ENCODE measurements at places on chromosomes 4 and X.

- no peak overlapping the region for H3K27ac ChIP-seq
- DNase-seq = no peak
- H3K27me3 ChIP-seq = no peaks in the 10 kb centered on the region
- no peak overlapping the region for H3K4me3 ChIP-seq
- H3K4me1 ChIP-seq = no peaks in the 10 kb centered on the region
- peaks cover 5% of the 10 kb centered on the region for H3K36me3 ChIP-seq
Measured at GRCh38 chr4:4443821-4444220, 56.9 kb downstream of the NSG1 start.

DNA sequence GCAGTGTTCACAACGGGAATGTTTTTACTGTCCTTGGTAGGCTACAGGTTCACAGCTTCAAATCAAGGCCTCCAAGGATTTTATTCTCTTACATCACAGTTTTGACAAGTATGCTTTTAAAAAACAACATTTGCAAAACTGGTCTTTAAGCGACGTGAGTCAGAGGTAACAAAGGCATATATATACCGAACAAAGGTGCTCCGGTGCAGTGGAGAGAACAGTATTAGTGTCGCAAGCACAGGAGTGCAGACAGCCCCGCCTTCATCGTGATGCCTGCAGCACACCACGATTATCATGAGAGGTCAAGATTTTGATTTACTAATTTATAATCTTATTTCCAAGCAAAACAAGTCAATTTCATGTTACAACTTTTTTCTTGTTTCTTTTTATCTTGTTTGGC is 90.8 kb downstream of the GATB start:
- DNase-seq = no peak
- H3K4me3 ChIP-seq = no peak overlapping the region
- no peaks in the 10 kb centered on the region for H3K27me3 ChIP-seq
- no peaks in the 10 kb centered on the region for H3K36me3 ChIP-seq
- H3K27ac ChIP-seq = no peak overlapping the region
- H3K4me1 ChIP-seq = no peaks in the 10 kb centered on the region

DNA sequence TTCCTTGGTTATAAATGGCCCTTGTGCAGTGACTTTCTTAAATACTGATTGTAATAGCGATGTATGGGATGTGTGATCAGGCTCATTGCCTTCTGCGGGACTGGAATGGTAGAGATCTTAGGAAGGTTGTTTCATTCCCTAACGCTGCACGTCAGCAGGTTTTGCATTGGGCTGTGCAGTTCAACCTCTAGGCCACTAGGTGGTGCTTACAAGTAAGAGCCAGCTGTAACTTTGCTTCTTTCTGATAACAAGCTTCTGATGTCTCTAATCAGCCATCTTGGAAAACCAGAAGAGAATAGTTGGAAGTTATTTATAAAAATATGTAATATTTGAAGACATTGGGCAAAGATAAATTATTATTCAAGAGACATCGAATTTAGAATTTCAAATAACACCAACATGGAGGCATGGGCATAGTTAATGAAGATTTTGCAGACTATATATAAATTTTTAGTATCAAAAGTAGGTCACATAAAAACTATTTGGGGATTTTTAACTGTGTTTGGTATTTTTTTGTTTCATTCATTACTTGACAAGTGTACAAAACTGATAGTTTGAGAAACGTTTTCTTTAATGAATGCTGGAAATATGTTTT is 339.7 kb upstream of the PCDH7 start:
- no peak overlapping the region for H3K27ac ChIP-seq
- H3K36me3 ChIP-seq = no peaks in the 10 kb centered on the region
- H3K4me1 ChIP-seq = no peaks in the 10 kb centered on the region
- H3K4me3 ChIP-seq = no peak overlapping the region
- H3K27me3 ChIP-seq = no peaks in the 10 kb centered on the region

GRCh38 chrX:10254739-10255138 is 98.0 kb downstream of the CLCN4 start:
- no peaks in the 10 kb centered on the region for H3K36me3 ChIP-seq

GRCh38 chr4:17336524-17336961 is 175.3 kb downstream of the QDPR start:
- H3K4me3 ChIP-seq = no peak overlapping the region
- H3K36me3 ChIP-seq = no peaks in the 10 kb centered on the region

- H3K36me3 ChIP-seq = no peaks in the 10 kb centered on the region
- no peak for DNase-seq
- H3K4me1 ChIP-seq = no peaks in the 10 kb centered on the region
- H3K27me3 ChIP-seq = no peaks in the 10 kb centered on the region
- no peak overlapping the region for H3K27ac ChIP-seq
- no peak overlapping the region for H3K4me3 ChIP-seq
Measured at GRCh38 chr4:133598779-133599178, 449.7 kb downstream of the PCDH10 start.

DNA sequence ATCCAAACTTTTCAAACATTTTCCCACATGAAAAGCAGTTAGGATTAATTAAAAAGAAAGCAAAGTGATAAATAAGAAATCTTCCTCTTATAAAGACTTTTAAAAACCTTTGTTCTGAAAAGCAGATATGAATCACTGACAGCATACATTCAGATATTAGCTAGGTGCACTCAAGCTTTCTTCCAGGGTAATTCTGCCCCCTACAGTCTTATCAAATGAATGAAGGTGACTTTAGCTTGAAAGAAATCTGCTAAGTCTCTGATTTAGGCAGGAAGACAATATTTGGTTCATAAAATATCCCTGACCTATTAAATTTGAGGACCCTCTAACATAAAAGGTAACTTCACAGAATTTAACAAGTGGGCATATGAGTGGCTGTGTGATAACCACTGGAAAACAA is 209.1 kb upstream of the FAM47A start:
- no peak overlapping the region for H3K4me3 ChIP-seq
- no peak for DNase-seq
- H3K36me3 ChIP-seq = no peaks in the 10 kb centered on the region
- H3K27me3 ChIP-seq = no peaks in the 10 kb centered on the region

- no peaks in the 10 kb centered on the region for H3K36me3 ChIP-seq
- no peaks in the 10 kb centered on the region for H3K27me3 ChIP-seq
- H3K4me1 ChIP-seq = no peaks in the 10 kb centered on the region
- DNase-seq = no peak
- no peak overlapping the region for H3K4me3 ChIP-seq
- H3K27ac ChIP-seq = no peak overlapping the region
Measured at GRCh38 chrX:41312786-41313185, 21.2 kb upstream of the DDX3X start.

DNA sequence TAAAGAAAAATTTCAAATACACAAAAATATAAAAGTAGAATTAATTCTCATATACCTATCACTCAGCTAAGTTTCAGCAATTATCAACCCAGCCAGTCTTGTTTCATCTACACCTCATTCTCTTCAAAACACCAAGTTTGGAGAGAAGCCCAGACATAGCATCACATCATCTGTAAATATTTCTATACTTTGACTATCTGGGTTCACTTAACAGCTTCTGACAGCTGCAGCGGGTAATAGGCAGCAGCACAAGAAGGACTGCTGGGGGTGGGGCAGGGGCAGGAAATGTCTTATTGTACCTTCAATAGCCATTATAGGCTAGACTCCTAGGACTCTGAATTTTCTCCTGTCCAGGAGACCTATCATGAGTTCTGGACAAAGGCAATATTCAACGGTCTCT is 54.1 kb downstream of the PHF8 start:
- no peak for DNase-seq
- no peak overlapping the region for H3K4me3 ChIP-seq
- no peak overlapping the region for H3K27ac ChIP-seq
- H3K4me1 ChIP-seq = no peaks in the 10 kb centered on the region
- H3K27me3 ChIP-seq = no peaks in the 10 kb centered on the region

GRCh38 chrX:123432361-123433150 is 248.5 kb downstream of the GRIA3 start:
- no peak overlapping the region for H3K27ac ChIP-seq
- H3K4me1 ChIP-seq = no peaks in the 10 kb centered on the region
- DNase-seq = no peak
- H3K4me3 ChIP-seq = no peak overlapping the region

DNA sequence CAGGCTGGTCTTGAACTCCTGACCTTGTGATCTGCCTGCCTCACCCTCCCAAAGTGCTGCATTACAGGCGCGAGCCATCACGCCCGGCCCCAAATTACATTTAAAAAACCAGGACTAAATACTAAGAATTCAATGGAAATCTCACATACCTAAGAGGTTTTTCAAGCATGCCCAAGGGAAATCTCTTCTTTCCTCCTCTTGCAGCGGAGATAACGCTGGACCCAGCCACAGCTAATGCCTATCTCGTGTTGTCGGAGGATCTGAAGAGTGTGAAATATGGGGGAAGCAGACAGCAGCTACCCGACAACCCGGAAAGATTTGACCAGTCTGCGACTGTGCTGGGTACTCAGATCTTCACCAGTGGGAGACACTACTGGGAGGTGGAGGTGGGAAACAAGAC is 7.4 kb downstream of the TRIML1 start:
- no peaks in the 10 kb centered on the region for H3K36me3 ChIP-seq
- DNase-seq = no peak
- no peaks in the 10 kb centered on the region for H3K4me1 ChIP-seq
- H3K4me3 ChIP-seq = no peak overlapping the region
- no peaks in the 10 kb centered on the region for H3K27me3 ChIP-seq
- no peak overlapping the region for H3K27ac ChIP-seq

- no peaks in the 10 kb centered on the region for H3K36me3 ChIP-seq
- DNase-seq = no peak
- H3K27ac ChIP-seq = no peak overlapping the region
- H3K4me1 ChIP-seq = no peaks in the 10 kb centered on the region
- H3K4me3 ChIP-seq = no peak overlapping the region
Measured at GRCh38 chrX:29535212-29536162, 679.9 kb upstream of the MAGEB2 start.

DNA sequence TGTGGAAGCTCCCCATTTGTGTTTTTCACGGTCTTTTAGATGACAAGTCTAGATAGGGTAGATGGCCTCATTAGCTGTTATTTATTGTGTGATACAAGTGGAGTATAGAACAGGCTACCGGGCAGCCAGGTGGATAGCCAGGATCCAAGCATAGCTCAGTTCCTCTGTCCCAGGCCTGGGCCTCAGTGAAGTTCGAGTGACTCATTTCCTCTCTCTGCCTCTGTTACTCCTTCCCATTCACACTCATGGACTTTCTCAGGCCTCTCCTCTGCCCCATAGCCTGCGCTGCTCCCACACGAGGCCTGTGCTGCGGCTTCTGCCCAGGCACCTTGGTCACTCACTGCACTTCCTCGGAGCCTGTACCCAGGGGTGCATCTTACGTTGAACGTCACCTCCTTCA is 54.5 kb downstream of the TENM3 start:
- no peaks in the 10 kb centered on the region for H3K4me1 ChIP-seq
- H3K27ac ChIP-seq = no peak overlapping the region
- H3K36me3 ChIP-seq = no peaks in the 10 kb centered on the region
- no peak overlapping the region for H3K4me3 ChIP-seq

DNA sequence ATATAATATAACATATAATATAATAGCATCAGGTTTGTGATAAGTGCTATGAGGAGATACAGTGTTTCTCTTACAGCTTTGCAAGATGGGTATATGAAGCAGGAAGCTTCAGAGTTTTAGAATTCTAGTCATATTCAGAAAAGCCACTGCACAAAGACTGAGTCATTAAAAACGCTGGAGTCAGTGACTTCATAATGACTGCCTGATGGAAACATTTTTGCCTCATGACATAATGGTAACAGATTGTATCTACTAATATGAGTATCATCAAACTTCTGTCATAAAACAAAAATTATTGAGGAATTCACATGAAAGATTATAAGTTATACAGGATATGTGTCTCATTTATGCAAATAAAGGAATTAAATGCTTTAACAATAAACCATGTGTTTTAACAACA is 46.8 kb downstream of the EPHA5 start:
- H3K36me3 ChIP-seq = no peaks in the 10 kb centered on the region
- DNase-seq = no peak
- no peaks in the 10 kb centered on the region for H3K4me1 ChIP-seq
- H3K27me3 ChIP-seq = no peaks in the 10 kb centered on the region
- no peak overlapping the region for H3K4me3 ChIP-seq
- no peak overlapping the region for H3K27ac ChIP-seq

GRCh38 chrX:140804292-140804691 is 94.7 kb downstream of the LINC00632 start:
- H3K27me3 ChIP-seq = no peaks in the 10 kb centered on the region
- no peaks in the 10 kb centered on the region for H3K4me1 ChIP-seq
- H3K36me3 ChIP-seq = no peaks in the 10 kb centered on the region
- no peak overlapping the region for H3K27ac ChIP-seq
- H3K4me3 ChIP-seq = no peak overlapping the region

DNA sequence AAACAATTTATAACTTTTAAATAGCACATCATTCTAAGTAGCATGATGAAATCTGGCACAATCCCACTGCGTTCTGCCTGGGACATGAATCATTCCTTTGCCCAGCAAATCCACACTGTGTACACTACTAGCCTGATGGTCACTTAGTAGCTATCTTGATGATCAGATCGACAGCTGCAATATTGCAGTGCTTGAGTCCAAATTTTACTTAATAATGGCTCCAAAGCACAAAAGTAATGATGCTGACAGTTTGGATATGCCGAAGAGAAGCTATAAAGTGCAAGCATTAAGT is 86.6 kb upstream of the NPNT start:
- no peaks in the 10 kb centered on the region for H3K4me1 ChIP-seq
- H3K27me3 ChIP-seq = no peaks in the 10 kb centered on the region
- no peak overlapping the region for H3K4me3 ChIP-seq
- H3K36me3 ChIP-seq = no peaks in the 10 kb centered on the region
- no peak for DNase-seq

DNA sequence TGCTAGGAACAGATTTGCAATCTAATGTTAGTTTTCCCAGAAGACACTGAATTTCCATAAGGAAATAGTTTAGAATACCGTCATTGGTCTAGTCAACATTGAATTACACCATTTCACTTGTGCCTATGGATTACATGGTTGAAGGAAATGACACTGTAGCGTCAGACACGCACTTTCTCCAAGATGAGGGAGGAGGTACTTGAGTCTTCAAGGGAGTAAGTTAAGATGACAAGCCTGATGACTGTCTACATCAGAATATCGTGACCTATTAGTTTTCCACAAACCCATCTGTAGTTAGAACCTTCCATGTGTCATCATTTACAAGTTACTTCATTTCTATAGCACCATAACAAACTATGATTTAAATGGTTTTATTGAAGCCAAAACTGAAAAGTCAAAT is 153.7 kb downstream of the AMELX start:
- H3K27ac ChIP-seq = no peak overlapping the region
- no peak for DNase-seq
- no peaks in the 10 kb centered on the region for H3K4me1 ChIP-seq
- H3K36me3 ChIP-seq = no peaks in the 10 kb centered on the region
- no peaks in the 10 kb centered on the region for H3K27me3 ChIP-seq

DNA sequence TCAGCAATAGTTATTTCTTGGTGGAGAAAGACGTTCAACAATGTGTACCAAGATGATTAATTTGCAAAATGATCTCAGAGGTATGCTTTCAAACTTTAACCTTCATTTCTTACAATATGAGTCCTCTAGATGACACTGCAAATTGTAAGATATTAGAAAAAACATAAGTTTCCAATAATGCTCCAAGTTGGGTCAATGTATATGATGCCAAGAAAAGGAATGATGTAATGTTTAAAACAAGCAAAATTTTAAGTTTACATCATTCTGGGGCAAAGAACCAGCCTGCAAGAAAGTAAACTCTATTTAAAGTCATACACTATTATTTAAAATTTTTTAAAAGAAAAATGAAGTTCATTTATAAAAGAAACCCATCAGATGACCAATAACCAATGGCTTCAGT is 56.1 kb downstream of the PRSS12 start:
- DNase-seq = no peak
- no peaks in the 10 kb centered on the region for H3K36me3 ChIP-seq

GRCh38 chr4:3009422-3009821 is 46.1 kb downstream of the GRK4 start:
- H3K4me1 ChIP-seq = no peaks in the 10 kb centered on the region
- no peak overlapping the region for H3K4me3 ChIP-seq
- no peaks in the 10 kb centered on the region for H3K36me3 ChIP-seq
- H3K27ac ChIP-seq = no peak overlapping the region
- no peaks in the 10 kb centered on the region for H3K27me3 ChIP-seq

Measured in effector memory CD4-positive, alpha-beta T cell (primary cell).